ENCODE measurements at places on chromosomes 4 and X. TPM values are rescaled to one million over a fixed set of nuclear protein-coding genes. Genes with fewer than 3 reads are reported as not detected.

DNA sequence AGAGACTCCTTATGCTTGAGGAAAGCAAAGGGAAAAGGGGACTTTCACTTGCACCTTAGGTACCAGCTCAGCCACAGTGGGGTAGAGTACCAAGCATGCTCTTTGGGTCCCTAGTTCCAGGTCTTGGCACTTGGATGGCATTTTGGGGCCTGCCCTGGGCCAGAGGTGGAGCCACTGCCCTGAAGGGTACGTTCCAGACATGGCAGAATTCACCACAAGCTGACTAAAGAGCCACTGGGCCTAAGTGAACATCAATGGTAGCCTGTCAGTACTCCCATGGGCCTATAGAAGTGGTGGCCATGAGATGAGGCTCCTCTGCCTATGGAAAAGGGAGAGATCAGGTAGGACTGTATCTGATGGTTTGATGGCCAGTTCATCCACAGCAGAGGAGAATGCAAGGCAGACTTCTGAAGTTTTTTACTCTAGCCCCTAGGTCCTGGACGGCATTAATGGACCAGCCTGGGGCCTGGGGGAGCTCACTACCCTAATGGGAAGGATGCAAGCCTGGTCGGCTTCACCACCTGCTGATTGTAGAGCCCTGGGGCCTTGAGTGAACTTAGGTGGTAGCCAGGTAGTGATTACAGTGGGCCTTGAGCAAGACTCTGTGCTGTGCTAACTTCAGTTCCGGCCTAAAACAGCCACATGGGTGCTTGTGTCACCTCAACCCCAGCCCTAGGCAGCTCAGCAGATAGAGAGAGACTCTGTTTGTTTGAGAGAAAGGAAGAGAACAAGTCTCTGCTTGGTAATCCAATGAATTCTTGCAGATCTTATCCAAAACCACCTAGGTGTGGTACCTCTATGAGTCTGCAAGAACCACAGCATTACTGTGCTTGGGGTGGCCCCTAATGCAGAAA lies 19.8 kb upstream of the HSFX4 start:
- H3K4me1 ChIP-seq = peaks cover 3% of the 10 kb centered on the region
- no peak overlapping the region for H3K4me3 ChIP-seq
- H3K27me3 ChIP-seq = no peaks in the 10 kb centered on the region
- H3K36me3 ChIP-seq = no peaks in the 10 kb centered on the region
- DNase-seq = no peak

- peaks cover 2% of the 10 kb centered on the region for H3K27me3 ChIP-seq
- H3K27ac ChIP-seq = no peak overlapping the region
- H3K36me3 ChIP-seq = no peaks in the 10 kb centered on the region
- peaks cover 23% of the 10 kb centered on the region for H3K4me1 ChIP-seq
- no peak overlapping the region for H3K4me3 ChIP-seq
- DNase-seq = peak; percentile 33
These were observed 223.4 kb downstream of the BCOR start for GRCh38 chrX:39874202-39874816.

- H3K36me3 ChIP-seq = no peaks in the 10 kb centered on the region
- no peak overlapping the region for H3K27ac ChIP-seq
- peaks cover 22% of the 10 kb centered on the region for H3K27me3 ChIP-seq
- H3K4me1 ChIP-seq = no peaks in the 10 kb centered on the region
- no peak for DNase-seq
- no peak overlapping the region for H3K4me3 ChIP-seq
These were observed 113.0 kb upstream of the TLR3 start for GRCh38 chr4:185955826-185956543.

DNA sequence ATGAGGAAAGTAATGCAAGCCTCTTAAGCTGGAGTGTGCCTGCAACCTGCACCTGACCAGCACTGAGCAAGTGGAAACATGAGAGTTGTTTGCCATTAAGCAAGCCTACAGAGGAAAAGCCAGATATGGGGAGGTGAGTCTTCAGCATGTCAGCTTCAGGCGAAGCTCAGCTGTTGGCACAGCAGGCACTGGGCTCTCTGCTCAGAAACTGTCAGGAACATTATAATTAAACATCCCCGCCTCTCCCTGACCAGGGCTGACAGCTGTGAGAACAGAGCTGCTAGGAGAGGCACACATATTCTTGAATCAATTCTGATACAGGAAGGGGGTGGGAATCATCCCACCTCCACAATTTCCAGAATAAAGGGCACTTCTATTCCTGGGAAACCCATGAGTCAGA lies 19.0 kb upstream of the DCX start:
- H3K36me3 ChIP-seq = no peaks in the 10 kb centered on the region
- no peaks in the 10 kb centered on the region for H3K4me1 ChIP-seq
- H3K27me3 ChIP-seq = no peaks in the 10 kb centered on the region
- no peak for DNase-seq
- H3K27ac ChIP-seq = no peak overlapping the region
- H3K4me3 ChIP-seq = no peak overlapping the region

GRCh38 chr4:188780686-188781085 lies 641.4 kb downstream of the TRIML1 start:
- DNase-seq = peak; percentile 11
- no peak overlapping the region for H3K27ac ChIP-seq
- no peak overlapping the region for H3K4me3 ChIP-seq
- no peaks in the 10 kb centered on the region for H3K36me3 ChIP-seq
- H3K4me1 ChIP-seq = peaks cover 49% of the 10 kb centered on the region

DNA sequence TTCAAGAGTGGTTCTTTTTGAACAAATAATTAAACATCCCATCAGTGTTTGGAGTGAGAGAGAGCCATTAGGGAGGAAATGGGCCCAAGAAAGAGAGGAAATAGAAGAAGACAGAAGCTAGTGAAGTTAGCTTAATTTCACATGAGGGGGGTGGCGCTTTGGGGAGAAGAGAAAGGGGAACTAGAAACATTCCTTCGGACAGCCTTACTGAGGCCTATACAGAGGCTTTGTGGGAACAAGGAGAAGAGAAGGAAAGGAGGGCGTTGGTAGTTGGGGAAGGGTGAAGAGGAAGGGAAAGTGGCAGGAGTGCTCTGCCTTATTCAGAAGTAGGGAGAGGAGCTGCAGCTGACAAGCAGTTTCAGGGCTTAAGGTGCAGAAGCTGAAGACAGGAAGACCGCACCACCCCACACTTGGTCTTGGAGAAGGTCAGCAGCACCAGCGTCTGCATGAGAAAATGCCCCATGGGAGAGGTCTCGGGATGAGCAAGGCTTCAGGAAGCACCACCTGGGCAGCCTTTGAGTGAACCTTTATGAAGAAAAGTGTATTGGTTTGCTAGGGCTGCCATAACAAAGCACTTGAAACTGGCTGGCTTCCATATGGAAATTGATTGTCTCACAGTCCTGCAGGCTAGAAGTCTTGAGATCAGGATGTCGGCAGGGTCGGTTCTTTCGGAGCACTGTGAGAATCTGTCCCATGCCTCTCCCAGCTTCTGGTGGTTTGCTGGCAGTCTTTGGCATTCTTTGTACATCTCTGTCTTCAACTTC lies 85.1 kb downstream of the KIT start:
- H3K4me1 ChIP-seq = no peaks in the 10 kb centered on the region
- H3K36me3 ChIP-seq = no peaks in the 10 kb centered on the region
- DNase-seq = no peak
- H3K27me3 ChIP-seq = peaks cover 8% of the 10 kb centered on the region
- no peak overlapping the region for H3K27ac ChIP-seq
- no peak overlapping the region for H3K4me3 ChIP-seq

GRCh38 chr4:25172961-25173915 lies 13.0 kb upstream of the SEPSECS start:
- H3K36me3 ChIP-seq = peaks cover 54% of the 10 kb centered on the region
- peak; percentile 100 for DNase-seq
- peak overlapping the region; percentile 86 for H3K27ac ChIP-seq
- peak overlapping the region; percentile 74 for H3K4me3 ChIP-seq

DNA sequence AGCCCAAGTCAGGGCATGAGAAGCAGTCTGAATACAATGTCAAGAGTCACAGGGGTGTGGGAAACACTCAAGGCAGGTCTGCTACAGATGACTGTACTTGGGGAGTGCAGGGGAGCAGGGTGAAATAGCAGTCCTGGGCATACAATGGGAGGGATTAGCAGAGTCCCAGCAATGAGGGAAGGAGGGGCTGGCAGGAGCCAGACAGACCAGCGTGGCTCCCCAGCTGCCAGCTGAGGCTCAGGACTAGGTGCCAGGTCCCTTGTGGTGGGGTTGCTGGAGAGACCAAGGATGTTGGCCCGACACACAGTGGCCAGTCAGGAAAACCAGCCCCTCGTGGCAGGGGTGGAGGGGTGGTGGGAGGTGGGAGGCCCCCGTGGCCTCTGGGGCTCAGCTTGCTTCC lies 86.6 kb downstream of the RTL5 start:
- H3K27me3 ChIP-seq = peaks cover 3% of the 10 kb centered on the region
- no peak overlapping the region for H3K27ac ChIP-seq
- peaks cover 21% of the 10 kb centered on the region for H3K4me1 ChIP-seq
- H3K4me3 ChIP-seq = no peak overlapping the region

- no peaks in the 10 kb centered on the region for H3K27me3 ChIP-seq
- no peak for DNase-seq
- H3K4me3 ChIP-seq = no peak overlapping the region
- H3K36me3 ChIP-seq = no peaks in the 10 kb centered on the region
- no peak overlapping the region for H3K27ac ChIP-seq
These were observed 894.2 kb upstream of the INTU start for GRCh38 chr4:126738527-126738923.

Gene MCF2
- not detected for total RNA-seq

Gene PHEX
- not detected for total RNA-seq

Gene AKAP4
- not detected for total RNA-seq

Gene GLOD5
- not detected for total RNA-seq

Gene SLITRK4
- not detected for total RNA-seq

Gene ART3
- total RNA-seq = not detected

All from HFFc6 (cell line).